T follicular helper cell (primary cell): ENCODE measurements at places on chromosomes 16 and 17.
A peak's percentile ranks its signal among the peaks of the same experiment; 100 is the strongest.

- no peak for DNase-seq
Measured at GRCh38 chr17:72792771-72793170, 299.7 kb downstream of the SLC39A11 start.

DNA sequence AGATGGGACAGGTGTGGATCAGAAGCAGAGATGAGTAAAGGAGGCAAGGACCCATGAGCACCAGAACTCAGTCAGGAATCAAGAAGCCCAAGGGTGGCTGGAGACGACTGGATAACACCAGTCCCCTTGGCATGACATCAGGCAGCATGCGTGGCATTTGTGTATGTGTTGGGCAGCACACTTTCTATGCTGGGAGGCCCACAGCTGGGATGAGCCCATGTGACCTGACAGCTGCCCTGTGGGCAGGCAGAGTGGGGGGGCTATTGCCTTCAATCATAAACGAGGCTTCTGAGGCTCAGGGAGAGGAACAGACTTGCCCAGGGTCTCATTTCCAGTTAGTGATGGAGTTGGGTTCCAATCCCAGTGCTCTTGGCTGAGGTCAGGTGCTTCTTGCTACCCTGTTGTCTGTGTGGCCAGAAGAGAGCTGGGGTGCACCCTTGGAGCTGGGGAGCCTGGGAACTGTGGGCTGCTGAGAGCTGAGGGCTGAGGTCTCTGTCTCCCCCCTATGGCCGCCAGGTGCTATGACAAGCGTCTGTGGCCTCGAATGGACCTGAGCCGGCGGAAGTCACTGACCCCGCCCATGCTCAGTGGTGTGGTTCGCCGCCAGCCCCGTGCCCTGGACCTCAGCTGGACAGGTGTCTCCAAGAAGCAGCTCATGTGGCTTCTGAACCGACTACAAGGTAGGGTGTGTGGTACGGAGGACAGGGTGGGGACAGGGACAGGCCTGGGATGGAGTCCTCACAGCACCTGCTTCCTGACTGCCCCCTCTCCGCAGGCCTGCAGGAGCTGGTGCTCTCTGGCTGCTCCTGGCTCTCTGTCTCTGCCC is 7.1 kb upstream of the ORAI3 start:
- DNase-seq, result peak; percentile 30

DNA sequence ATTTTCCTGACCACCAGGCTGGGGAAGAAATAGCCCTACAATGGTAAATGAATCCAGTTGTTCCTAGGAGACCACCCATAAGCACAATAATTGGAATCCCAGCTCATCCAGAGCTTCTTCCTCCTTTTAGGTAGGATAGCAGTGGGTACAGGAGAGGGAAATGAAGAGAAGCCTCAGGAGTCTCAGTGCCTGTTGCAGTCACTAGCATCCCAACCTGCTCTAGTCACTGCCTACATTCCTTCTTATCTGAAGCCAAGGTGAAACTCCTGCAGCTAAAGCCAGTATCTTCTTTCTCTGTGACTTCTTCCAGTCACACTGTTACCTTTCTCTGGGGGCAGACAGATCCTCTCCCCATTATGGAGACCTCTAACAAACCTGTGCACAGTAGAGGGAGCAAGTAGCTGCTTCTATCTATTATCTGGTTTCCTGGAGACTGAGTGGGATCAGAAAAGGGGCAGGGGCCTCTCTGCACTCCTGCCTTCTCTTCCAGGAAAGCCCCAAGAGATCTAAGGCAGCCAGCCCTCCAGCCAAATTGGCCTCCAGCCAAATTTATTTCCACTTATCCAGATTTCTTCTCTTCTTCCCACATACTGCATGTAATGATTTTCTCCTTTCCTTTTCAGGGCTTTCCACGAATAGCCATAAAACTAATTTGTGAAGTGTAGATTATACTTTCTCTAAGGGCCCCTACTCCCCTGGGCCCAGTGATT is 85.5 kb downstream of the SSH2 start:
- no peak for DNase-seq

GRCh38 chr17:17831208-17832031 is 5.4 kb downstream of the SREBF1 start:
- DNase-seq, result no peak

- DNase-seq, result no peak
Measured at GRCh38 chr17:47719411-47720152, 13.5 kb upstream of the TBX21 start.

GRCh38 chr16:83118365-83118764 is 491.6 kb downstream of the CDH13 start:
- DNase-seq, result no peak

DNA sequence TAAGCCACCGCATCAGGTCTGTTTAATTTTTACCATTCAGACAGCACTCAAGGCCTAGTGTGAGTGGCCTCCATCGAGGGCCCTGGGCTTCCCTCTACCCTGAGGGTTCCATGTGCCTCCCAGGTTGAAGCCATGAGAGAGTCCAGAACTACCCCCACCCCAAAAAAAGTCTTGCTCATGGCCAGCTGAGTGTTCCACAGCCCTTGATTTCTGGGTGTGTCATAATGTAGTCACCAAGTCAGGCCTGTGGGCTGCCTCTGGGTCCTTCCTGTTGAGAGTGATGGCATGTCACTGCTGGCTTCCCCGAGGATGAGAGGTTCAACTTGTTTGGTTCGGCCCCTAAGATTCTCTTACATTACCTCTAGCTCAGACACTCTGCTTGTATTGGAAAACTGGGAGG is 100.6 kb downstream of the PITPNC1 start:
- peak; percentile 15 for DNase-seq
